Right atrium auricular region (tissue), 2 donors: ENCODE measurements at places on chromosomes 16 and 17. TPM values are rescaled to one million over a fixed set of nuclear protein-coding genes. Genes with fewer than 3 reads are reported as not detected.

IGSF6 gene
- 0.67 TPM for total RNA-seq

AMFR gene
- total RNA-seq, result 110 TPM

RNF43 gene
- total RNA-seq, result 4.4 TPM

SOST gene
- total RNA-seq, result not detected

DNA sequence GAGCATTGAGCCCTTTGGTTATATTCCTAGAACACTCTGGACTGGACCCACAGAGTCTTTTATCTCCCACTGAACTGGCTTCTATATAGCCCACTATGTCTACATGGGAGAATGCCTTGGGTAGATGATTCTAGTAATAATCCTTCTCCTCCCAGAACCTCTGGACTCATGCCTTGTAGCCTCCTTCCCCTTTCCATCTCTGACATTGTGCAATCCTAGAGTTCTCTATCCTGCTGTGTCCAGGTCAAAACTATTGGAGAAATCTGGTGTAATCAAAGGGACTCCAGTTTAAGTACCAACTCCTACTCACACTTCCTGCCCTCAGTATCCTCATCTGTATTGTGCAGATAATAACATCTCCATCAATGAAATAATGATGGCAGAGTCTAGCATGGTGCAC, 9.1 kb downstream of the RCVRN start:
- no peak for DNase-seq
- H3K4me1 ChIP-seq, result no peaks in the 10 kb centered on the region
- H3K36me3 ChIP-seq, result no peaks in the 10 kb centered on the region
- H3K27ac ChIP-seq, result no peak overlapping the region
- H3K27me3 ChIP-seq, result no peaks in the 10 kb centered on the region
- H3K4me3 ChIP-seq, result no peak overlapping the region
